Stimulated activated CD8-positive, alpha-beta memory T cell treated with anti-CD3 and anti-CD28 coated beads, Interleukin-4, amount 100 ng/mL, for 1 hour (primary cell): ENCODE measurements at places on chromosomes 4 and X.

DNA sequence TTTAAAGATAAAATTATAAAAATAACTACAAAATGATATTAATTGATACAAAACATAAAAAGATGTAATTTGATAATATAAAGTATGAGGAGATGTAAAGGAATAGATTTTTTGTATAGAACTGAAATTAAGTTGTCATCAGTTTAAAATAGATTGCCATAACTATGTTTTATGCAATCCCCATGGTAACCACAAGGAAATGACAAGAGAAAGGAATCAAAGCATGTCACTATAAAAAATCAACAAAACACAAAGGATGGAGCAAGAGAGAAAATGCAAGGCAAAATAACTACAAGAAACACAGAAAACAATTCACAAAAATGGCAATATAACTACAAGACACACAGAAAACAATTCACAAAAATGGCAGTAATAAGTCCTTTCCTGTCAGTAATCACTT is 27.0 kb upstream of the GUCY2F start:
- DNase-seq: no peak

DNA sequence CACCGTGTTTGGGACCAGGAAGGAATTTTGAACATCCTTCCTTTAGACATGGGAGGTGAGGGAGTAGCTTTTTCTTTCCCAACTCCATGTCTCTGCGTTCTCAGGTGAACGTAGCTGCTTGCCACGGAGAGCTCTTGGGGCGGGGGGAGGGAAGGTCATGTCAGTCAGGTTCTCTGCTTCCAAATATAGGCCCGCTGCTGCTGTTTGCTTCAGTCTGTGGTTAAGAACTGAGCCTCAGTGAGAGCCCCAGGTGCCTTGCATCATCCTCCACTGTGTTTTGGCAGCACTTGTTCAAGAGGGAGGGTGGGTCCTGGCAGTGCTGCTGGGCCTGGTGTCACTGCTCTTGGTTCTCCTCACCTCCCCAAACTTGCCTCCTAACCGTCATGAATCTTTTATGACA is 46.5 kb downstream of the HADH start:
- no peak for DNase-seq

DNA sequence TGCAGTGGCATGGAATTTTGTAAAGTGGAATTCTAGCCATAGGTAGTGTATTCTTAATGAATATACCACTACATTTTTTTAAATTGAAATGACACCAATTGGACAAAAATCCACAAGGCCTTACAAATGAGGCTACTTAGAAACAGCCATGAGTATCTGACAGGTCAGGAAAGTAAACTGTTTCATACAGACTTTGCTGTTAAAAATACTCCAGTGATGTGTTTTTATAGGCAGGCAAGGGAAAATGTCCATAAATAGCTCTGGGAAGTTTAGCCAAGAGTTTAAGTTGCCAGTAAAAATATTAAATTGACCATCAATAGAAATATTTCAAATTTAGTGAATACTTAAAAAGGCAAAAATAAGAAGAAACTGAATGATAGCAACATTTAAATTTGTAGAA is 41.8 kb upstream of the PDLIM5 start:
- no peak for DNase-seq

- DNase-seq: no peak
Observed at GRCh38 chr4:62232814-62233213, 1032.7 kb downstream of the ADGRL3 start.

- DNase-seq: no peak
Observed at GRCh38 chr4:8516061-8516573, 64.1 kb upstream of the GPR78 start.

GRCh38 chr4:165222651-165222994 is 15.3 kb downstream of the KLHL2 start:
- no peak for DNase-seq

DNA sequence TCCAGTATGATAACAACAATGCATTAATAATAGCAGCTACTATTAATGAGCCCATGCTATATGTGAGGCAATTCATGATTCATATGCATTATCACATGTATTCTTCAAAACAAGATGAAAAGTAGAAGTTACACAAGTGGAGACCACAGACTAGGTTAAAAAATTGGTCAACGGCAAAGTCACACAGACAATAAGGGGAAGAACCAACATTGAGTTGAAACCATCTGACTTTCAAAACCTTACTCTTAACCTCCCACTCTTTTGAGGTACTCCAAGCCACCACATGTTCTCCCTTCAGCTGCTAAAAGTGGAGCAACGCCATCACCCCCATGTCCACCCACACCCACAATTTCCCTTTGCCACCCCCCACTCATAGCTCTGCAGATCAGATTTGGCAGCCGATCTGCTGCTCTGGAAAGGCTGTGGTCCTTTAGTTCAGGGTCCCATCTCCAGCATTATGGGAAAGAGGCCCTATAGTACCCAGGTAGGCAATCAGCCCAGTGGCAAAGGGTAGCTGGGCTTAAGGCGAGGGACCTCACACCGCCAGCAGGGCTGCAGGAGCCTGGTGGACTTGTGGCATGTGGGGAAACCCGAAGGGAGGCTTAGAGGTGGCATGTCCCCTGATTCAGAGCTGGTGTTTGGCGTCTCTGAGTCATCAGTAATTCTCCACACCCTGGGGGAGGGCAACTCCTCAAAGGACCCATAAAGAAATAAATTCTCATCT is 33.5 kb upstream of the CYBB start:
- DNase-seq: no peak

DNA sequence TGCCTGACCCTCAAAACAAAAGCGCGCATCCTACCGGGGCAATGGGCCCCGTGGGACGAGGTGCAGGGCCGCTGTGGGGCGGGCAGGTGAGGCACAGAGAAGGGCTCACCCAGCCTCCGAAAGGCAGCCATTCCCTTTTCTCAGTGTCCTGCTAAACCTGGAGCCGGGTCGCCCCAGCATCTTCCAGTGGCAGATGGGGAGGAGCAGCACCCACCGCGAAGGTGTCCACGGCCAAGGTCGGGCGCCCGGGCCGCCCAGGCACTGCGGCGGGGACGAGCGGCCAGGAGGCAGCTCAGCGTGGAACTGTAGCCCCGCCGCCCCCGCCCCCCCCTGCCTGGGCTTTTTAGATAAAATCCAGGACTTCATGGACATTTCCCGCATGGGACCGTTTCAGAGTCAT is 19.2 kb upstream of the TLR1 start:
- DNase-seq: no peak

- no peak for DNase-seq
Observed at GRCh38 chrX:79138658-79139241, 5.7 kb upstream of the GPR174 start.

DNA sequence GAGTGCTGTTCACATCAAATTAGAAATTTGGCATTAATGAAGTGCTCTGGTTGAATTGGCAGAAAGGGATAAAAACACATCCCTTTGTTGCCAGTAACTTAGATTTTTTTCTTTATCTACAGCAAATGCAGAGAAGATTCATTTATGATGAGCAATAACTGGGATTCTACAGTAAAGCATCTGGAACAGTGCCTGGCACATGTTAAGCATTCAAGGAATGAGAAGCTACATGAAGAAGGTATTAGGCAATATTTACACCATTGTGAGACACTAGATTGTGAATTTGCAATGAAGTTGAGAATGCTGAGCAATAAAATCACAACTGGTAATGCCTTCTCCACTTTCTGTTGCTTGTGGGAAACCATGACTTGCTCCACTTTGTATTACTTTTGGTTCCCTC is 33.5 kb downstream of the PCDH19 start:
- DNase-seq: no peak

DNA sequence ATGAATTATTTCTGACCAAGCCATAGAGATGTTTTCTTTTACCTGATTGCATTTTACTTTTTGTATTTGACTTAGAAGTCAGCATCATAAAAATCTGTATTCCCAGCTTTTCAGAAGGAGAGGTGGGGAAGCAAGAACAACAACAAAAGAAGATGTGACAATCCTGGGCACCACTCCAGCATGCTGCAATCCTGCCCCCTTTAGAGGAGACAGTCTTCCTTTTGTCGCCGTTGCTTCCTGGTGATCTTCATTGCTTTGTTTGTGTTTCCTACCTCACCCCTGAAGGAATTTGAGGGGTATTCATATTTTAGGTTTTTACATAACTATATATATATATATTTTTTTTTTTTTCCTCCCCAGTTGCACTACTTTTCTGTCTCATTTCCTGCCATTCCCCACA is 3.7 kb downstream of the QRFPR start:
- no peak for DNase-seq

- DNase-seq: no peak
Observed at GRCh38 chr4:104815665-104816064, 321.0 kb upstream of the CXXC4 start.
